ENCODE measurements at places on chromosomes 1 and 21.
A peak's percentile ranks its signal among the peaks of the same experiment; 100 is the strongest.

GRCh38 chr21:39004634-39005501 lies 178.4 kb downstream of the PSMG1 start:
- DNase-seq, result no peak

DNA sequence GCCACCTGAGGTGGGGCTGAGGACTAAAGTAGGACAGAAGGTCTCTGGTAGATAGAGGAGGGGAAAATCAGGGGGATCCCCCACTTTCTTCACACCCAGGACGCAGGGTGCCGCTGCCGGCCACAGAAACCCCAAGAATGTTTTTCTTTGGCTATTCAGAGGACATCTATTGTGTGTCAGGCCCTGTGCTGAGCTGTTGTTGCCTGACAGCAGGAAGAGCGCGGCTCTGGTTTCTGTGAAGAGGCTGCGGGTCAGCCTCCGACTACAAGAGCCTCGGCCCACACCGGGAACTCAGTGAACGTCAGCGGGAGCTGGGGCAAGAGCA lies 407 bp upstream of the PIGV start:
- DNase-seq, result peak; percentile 91

- DNase-seq, result no peak
Measured at GRCh38 chr1:14968251-14968851, 185.2 kb upstream of the TMEM51 start.

GRCh38 chr1:7101187-7101586 lies 315.9 kb downstream of the CAMTA1 start:
- DNase-seq, result no peak

GRCh38 chr1:102886638-102887037 lies 221.7 kb downstream of the COL11A1 start:
- no peak for DNase-seq

GRCh38 chr1:220785166-220786056 lies 1.3 kb upstream of the MTARC1 start:
- DNase-seq, result no peak

GRCh38 chr1:186016856-186017255 lies 282.7 kb downstream of the HMCN1 start:
- DNase-seq, result no peak

DNA sequence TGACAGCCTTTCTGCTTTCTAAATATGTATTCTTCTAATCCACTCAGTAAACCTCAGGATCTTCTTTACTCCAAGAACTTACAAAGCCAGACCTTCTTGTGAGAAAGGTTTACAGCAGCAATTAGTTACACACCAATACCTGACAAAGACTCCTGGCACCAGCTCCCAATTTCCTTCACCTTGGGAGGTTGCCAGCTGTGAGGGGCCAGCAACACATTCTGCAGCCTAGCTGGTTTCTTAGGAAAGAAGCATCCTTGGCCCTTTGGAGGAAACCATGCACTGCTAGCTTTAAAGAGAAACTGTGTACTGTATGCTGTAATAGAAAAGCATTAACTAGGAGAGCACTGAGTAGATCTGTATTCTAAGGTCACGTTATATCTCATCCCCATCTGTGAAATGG lies 10.8 kb downstream of the FYB2 start:
- DNase-seq, result no peak

- DNase-seq, result no peak
Measured at GRCh38 chr1:5836776-5837440, 155.3 kb downstream of the NPHP4 start.

- DNase-seq, result no peak
Measured at GRCh38 chr1:78716186-78716585, 66.6 kb downstream of the IFI44 start.

DNA sequence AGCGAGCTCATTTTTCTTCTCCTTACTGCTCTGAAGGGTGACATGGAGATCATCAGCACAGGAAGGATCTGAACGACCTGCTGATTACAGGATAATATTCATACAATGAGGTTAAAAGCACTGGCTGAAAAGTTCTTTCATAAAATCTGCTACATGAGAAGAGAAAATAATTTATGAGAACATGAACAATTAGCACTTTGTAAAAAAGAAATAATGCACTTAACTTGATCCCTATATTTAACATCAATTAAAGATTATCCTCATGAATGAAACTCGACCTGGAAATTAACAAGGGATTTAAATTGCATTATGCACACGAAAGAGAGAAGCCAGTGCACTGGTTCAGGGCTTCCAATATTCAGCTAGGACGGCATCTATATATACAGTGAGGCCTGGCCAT lies 46.6 kb downstream of the RRAGC start:
- no peak for DNase-seq

DNA sequence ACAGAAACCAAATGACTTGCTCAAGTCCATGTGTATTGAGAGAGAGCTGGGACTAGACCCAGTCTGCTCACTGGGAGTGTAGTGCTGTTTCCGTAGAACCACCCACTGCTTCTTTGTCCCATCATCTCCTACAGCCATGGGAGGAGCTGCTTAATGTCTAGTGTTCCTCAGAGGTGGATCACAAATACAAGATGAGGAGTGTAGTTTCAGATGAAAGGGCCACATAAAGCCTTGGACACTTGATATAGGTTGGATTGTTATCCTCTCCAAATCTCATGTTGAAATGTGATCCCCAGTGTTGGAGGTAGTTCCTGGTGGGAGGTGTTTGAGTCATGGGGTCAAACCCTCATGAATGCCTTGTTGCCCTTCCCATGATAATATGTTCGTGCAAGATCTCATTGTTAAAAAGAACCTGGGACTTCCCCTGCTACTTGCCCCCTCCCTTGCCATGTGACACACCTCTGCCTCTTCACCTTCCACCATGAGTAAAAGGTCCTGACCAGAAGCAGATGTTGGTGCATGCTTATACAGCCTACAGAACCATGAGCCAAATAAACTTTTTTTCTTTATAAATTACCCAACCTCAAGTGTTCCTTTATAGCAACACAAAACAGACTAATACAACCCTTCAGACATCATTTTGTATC lies 127.5 kb upstream of the DNAH14 start:
- DNase-seq, result no peak

- no peak for DNase-seq
Measured at GRCh38 chr1:44999232-44999631, 11.9 kb downstream of the HECTD3 start.

- no peak for DNase-seq
Measured at GRCh38 chr1:45365051-45365450, 24.8 kb upstream of the MUTYH start.

- DNase-seq, result peak; percentile 45
Measured at GRCh38 chr21:26844258-26845065, 747 bp downstream of the ADAMTS1 start.

DNA sequence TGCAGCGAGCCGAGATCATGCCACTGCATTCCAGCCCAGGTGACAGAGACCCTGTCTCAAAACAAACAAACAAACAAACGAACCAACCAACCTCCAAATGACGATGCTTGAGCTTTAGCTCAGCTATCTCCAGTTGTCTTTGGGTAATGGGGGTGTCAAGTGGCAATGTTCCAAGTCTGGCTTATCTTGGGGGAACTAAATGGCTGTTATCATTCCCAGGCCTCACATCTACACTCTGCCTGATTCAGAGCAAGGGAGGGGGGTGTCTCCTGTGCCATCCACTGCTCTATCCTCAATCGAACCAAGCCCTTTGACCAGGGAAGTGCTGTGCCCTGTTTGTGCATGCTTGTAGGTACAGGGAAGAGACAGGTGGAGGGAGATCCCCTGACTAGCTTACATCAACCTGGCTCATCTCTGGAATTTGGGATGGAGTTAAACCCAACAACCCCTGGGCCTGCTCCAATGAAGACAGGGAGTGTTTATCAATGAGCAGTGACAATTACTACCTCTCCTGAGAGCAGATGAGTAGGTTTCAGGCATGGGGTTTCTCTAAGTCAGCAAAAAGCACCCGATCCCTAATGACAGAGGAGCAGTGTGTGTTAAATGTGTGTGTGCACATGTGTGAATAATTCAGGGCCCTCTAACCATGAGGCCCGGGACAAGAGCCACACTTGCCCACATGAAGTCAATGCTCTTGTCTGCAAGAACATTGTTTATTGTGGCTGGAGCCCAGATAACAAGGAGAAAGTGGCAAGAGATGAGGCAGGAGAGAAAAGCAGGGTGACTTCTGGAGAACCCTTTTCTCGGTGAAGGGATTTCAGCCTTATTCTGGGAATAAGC lies 20.3 kb upstream of the IL6R start:
- DNase-seq, result no peak

DNA sequence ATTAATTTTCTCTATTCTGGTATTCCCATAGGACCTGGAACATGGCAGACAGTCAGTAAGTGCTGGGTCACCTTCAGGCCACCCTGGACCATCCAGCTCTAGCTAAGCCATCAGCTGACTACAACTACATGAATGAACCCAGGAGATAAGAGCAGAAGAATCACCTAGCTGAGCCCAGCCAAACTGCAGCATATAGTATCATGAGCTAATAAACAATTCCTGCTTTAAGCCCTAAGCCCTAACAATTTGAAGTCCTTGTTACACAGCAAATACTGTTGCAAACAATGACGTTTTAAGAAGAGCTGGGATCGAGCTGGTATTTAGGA lies 14.2 kb upstream of the CITED4 start:
- DNase-seq, result no peak

- DNase-seq, result no peak
Measured at GRCh38 chr1:118266436-118266835, 81.4 kb upstream of the SPAG17 start.

GRCh38 chr1:92424381-92424780 lies 62.3 kb downstream of the GFI1 start:
- no peak for DNase-seq

GRCh38 chr1:5053744-5054143 lies 399.3 kb downstream of the AJAP1 start:
- no peak for DNase-seq

DNA sequence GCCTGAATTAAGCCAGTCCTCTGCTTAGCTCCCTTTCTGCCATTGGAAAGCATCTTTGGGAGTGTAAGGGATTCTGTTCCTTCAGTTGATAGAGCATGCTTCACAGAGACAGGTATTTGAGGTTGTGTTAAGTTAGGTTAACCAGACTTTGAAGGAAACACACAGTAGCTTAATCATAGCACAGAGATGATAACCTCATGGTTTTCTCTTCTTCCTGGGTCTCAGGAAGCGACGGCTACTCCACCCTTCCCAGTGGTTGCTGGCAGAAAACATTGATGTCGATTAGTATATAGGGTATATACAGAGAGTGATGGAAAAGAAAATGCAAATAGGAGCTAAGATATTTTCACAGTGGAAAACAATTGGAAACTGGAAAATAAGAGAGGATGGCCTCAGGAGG lies 42.0 kb downstream of the S1PR1 start:
- no peak for DNase-seq

DNA sequence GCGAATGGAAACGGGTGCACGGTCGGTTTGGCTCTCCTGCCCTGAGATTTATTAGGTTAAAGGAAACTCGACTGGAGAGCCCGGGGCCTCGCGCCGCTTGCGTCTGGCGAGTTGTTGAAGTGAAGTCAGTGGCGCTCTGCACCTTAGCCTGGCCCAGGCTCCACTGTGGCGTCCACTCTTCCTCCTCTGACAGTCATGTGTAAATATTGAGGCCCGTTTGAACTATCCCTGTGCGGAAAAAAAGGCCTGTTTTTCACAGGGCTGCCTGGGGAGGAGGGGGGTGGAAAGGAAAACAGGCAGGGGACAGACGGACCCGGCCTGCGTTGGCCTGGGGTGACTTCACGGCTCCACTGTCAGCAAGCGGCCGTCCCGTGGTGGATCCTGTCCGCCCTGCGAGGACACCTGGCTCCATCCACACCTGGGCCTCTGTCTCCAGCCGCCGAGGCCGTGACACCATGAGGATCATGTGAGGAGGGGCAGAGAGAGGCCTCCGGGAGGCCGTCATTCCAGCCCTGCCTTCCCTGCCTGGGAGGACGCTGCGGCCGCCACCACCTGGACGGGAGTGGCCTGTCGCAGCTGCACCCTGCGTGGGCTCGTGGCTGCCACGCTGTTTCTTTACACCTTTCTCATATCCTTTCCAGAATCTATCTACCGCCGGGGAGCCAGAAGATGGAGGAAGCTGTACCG lies 59.8 kb downstream of the FAAP20 start:
- no peak for DNase-seq

- DNase-seq, result no peak
Measured at GRCh38 chr1:158149175-158149574, 31.5 kb upstream of the CD1D start.

GRCh38 chr1:157806431-157807149 lies 13.3 kb downstream of the FCRL1 start:
- DNase-seq, result peak; percentile 99

GRCh38 chr1:178513278-178513983 lies 522 bp downstream of the TEX35 start:
- DNase-seq, result no peak

DNA sequence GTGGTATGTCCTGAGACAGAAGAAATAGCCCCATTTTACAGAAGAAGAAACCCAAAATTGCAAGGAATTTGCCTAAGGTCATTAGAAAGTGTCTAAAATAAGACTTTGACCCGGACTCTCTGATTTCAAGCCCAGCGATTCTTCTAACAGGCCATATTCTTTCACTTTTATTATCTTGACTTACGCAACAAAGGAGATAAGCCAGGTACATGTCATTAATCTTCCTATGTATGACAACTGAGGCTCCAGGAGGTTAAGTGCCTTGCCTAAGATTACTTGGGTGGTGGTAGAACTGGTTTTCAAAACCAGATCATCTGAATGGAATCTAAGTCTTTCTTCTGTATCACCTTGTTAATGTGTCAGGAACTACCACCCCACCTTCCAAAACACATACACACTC lies 124.3 kb downstream of the PBX1 start:
- no peak for DNase-seq

DNA sequence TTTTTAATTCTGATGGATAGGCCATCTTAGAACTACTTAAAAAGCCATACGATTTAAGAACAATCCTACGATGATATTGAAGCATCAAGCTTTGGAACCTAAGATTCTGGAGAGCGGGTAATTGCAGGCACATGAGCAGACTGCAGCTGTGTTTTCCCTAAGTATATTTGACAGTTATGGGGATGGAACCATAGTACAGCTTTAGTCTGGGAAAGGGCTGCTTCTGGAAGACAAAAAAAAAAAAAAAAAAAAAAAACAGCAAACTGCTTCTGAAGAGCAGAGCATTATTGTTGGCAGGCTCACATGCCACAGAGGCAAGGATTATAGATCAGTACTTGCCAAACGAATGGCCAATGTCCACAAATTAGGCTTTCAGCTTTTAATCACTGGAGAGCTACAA lies 1618.7 kb downstream of the AMY1C start:
- no peak for DNase-seq

DNA sequence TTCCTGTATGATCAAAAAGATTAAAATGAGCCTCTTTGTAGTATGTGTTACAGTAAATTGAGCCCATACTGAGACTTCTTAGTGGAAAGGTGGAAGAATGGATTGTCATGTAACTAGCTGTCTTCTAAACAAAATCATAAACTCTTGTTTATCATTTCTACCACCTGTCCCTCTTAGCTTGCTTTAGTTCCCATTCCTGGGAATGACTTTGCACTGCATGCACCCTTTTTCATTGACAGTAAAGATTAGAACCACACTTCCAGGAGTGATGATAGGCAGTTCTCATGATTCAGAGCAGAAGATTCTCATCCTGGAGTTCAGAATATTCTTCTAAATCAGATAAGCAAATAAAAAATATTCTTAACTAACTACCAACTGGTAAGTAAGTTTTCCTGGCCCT lies 28.0 kb downstream of the DENND2D start:
- no peak for DNase-seq

Data from MM.1S (cell line).